ENCODE measurements at places on chromosomes 1 and 21.

DNA sequence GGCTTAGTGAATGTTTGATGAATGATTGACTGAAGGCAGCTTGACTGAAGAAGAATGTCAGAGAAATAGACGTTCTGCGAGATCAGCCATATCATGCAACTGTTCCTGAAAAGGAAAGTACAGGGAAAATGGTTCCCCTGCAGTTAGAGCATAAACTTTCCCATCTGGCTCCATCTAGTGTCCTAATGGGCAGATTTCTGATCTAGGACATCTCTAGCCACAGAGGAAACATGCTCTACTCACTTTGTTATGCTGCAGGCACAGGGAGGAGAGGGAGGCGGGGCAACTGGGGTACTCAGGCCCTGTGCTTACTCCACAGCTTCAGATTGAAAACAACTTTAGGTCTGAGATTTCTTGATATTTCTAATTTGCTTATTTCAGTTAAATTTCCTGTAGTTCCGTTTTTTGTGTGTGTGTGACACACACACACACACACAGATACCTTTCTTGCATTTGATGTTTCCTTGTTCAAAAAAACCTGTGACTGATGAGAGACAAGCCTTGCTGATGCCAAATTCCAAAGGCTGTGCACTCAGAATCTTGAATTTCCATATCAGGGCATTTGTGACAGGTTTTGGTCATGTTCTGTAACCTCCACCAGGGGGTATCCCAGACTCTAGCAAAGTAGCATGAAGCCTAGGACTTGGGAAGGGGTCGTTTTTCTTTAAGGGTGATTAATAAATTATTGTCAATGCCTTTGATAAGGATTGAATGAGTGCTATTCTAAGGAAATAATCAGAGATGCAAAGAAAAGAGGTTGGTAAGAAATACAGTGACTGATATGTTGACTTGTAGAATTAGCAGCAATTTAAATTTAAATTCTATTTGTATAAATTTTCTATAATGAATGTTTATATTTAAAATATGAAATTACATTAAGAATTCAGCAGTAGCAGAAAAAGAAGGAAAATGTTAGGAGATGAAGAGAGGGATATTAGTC, 139.7 kb upstream of the BEND5 start:
- DNase-seq, result no peak

DNA sequence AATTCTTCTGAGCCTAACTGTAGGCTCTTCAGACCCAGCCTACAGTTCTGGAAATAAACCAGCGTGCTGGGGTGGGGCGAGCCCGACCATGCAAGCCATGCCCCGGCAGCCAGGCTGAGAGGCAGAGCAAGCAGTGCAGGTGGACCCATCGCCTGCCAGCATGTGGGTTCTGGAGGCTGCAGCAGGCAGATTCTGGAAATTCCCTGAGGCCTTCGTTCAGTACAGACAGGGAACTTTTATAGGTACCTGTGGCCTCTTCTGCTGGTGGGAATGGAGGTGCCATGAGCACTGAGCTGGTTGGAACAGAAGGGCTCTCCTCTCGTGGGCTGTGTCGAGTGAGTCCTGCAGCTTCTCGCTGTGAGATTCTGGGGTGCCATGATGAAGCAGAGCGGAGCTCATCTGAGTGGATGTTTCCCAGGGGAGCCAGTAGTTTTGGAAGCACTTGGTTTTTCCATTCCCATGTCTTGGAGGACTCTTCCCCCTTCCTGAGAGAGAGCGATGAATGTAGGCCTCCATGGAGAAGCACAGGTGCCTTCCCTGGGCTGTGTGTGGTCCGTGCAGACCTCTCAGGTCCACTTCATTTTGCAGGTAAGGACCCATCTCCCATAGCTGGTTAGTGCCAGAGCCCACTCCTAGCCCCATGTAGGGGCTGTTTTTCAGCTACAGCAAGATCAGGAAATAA, 94.1 kb downstream of the PCBP3 start:
- DNase-seq, result no peak

DNA sequence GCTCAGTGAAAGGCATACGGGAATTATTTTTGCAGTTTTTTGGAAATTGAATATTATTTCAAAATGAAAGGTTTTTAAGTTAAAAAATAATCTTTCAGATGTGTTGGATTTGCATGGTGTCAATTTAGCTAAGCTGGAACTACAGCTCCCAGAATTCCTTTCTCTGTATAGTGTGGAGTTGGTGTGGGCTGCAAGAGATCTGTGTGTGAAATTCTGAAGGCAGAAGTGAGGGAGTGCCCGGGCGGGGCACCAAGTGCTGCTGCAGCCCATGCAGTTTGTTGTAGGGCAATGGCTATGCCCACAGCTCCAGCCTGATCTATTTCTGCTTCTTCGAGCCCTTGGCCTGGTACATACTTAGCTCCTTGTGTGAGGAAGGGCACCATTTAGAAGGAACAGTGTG, 60.5 kb upstream of the CSF1 start:
- no peak for DNase-seq

GRCh38 chr1:53659436-53659835, 79.5 kb downstream of the GLIS1 start:
- DNase-seq, result no peak

- no peak for DNase-seq
Observed at GRCh38 chr1:100719490-100719889, at the start of gene VCAM1. TSS of gene VCAM1 (plus strand) at chr1:100719742. CDS start at chr1:100719861, 119 bp downstream.

- no peak for DNase-seq
Observed at GRCh38 chr1:224735159-224735558, 119.0 kb downstream of the CNIH3 start.

GRCh38 chr1:5616366-5617178, 375.7 kb downstream of the NPHP4 start:
- DNase-seq, result no peak

- DNase-seq, result no peak
Observed at GRCh38 chr1:157198619-157199420, 60.6 kb upstream of the ETV3 start.

DNA sequence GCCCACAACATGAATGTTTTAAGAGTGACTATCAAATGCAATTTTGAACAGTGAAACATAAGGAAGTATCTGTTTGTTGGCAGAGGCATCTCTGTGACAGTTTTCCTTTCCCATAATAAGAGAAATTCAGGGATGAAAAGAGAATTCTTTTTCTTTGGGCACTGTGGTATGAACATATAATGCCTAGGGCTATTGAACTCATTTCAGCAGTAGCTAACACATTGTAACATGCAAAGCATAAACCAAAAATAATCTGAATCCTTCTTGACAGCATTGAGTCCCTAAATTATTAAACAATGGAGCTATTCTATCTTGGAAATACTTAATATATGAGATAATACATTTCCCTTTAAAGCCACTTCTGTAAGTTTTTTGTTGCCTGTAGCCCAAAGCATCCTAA, 633.0 kb upstream of the B3GALT2 start:
- no peak for DNase-seq

DNA sequence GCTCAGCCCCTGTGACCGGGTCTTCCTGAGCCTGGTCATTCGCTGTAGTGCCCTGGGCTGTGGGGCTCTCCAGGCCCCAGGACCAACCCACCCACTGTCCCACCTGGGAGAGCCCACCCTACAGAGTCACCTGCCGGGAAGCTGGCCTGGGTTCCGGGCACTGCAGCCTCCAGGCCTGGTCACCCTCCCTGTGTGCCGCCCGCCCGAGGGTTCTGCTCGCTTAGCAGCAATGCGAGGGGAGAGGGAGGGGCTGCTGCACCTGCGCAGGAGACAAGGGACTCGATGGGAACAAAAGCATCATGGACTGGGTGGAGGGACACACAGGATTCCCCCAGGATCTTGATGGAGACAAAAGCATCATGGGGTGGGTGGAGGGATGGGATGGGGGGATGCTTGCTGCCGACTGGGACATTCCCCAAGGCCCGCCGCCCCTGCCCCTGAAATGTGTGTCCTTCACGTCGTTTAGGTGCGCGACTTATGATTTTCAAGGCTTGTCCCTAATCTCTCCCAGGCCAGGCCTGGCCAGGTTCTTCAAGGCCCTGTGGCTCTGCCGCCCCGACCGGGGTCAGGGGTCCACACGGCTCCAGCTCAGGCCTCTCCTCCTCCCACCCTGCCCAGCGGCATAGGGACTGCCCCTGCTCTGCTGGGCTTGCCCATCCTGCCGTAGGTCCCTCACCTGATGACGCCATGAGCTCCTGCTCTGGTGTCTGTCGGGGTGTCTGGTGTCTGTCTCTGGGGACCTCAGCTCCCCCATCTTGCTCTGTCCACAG, 1.7 kb downstream of the KRTAP10-8 start:
- no peak for DNase-seq

DNA sequence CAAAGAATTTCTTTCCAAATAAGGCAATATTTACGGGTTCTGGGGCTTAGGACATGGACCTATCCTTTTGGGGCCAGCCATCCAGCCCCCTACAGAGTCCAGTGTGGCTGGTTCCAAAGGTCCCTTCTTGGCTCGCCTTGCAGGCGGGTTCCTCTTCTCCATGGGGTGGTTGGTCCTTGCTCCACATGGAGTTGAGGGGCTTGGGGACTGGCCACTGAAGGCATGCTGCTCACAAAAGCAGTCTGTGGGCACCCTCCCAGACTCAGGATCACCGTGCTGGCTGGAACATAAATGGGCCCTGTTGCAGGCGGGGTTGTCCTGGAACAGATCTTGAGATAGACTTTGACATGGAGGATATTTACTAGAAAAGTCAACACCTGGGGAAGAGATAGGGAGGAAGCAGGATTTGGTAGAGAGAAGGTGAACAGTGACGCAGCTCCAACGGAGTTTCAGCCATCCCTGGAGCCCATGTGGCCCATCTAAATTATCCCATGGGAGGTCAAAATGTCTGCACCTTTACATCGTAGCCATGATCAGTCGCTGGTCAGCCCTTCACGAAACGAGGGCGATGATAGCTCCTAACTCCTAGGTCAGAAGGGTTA, 39.1 kb upstream of the LRP8 start:
- DNase-seq, result no peak

DNA sequence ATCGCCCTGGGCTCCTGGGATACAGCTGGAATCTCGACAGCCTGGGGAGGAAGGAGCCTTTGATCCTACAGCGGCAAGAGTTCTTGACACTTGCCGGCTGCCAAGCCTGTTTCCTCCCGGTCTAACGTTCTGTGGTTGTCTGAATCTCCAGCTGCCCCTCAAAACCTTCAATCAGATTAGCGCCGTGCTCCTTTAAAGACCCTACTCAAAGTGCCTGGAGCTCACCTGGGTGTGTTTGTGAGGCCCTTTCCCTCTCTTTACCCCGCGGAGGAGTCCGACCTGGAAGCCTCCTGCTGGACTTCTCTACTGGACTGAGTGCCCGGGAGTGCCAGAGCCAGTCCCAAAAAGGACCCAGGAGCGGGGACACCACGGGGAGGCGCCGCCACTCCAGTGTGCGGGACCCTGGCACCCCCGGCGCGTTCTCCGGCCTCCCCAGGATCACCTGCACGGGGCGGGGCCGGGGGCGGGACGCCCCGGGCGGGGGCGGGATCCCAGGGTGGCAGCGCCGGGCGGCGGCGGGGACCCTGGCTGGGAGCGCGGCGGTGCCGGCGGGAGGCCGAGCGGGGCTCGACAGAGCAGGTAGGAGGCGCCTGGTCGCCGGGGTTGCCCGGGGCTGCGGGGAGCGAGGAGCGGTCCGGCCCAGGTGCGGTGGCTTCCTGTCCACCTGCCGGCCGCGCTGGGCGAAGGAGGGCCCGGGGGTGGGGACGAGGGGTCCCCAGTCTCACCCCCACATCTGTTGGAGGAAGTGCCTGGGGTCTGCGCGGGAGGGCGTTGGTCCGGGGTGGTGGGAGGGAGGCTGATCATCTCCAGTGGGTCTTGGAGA, at the start of gene NCMAP:
NCMAP (plus strand) TSS at position 497 of the 823 bp plus-strand sequence. CDS start 39,344 bp downstream, outside the sequence.
- DNase-seq, result peak; percentile 40

DNA sequence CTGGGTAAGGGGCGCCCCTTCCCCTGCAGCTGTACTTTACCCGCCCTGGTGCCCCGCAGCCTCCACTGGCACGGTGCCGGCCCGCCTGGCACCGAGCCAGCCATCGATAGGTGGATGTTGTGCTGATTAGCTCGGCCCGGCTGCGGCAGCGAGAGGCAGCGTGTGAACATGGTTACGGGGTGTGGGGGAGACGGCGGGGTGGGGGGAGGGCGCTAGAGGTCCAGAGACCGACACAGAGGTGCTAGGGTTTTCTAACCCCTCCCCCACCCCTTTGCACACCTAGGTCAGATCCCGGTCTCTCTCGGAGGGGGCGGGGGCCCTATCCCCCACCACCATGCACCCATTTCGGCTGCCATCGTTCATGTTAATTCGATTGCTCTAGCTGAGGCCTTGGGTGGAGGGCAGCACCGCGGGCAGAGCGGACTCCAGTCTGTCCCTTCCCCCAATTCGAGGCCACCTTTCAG, 6.7 kb downstream of the EFNA4 start:
- DNase-seq, result no peak

- DNase-seq, result no peak
Observed at GRCh38 chr1:208291923-208292711, 47.9 kb upstream of the PLXNA2 start.

GRCh38 chr1:62977366-62977765, 193.4 kb downstream of the ATG4C start:
- no peak for DNase-seq

DNA sequence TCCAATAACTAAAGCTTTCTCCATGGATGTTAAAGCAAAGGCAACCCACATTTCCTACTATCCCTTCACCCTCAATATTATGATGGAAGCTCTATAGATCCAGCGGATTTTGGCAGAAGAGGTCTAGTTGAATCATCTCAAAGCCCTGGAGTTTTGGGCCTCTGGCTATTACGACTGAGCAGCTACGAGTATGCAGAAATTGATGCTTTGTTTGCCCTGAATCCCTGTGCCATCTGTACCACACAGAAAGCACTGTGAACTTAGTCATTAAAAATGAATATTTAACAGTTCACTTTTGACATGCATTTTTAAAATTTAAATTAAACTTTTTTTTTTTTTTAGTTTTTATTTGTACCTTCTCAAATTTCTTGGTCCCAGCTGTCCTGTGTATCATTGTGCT, 705.4 kb upstream of the PTBP2 start:
- DNase-seq, result no peak

DNA sequence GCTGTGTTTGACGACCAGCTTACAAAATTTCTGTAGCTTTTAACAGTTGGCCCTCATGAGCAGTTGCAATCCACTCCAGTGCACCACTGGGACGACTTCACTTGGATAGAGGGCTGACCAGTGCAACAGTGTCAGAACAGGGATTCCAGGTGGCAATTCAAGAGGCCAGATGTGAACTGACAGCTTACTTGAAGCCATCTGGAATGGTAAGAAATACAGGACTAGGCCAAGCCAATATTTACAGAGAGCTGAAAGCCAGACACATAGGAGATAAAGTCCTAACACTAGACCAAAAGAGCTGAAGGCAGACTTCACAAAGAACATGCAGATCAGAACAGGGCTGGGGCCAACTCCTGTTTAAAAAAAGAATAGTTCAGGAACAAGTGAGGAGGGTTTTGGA, 93.5 kb upstream of the NFIA start:
- DNase-seq, result no peak

DNA sequence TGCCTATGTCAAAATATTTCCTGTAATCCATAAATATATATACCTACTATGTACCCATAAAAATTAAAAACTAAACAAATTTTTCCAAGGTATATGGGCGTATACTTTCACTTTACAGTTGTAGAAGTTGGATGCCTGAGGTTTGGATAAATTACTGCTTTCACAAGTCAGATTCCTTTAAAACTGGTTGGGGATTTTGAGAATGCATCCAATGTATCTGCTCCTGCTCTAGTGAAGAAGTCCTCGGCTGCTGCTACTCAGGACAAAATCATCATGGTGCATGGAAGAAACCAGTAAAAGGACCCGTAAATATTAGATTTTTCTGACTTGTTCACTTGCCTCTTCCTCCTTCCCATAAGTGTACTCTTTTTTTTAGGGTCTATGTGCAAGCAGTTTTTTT, 841.1 kb downstream of the USP25 start:
- no peak for DNase-seq

- DNase-seq, result no peak
Observed at GRCh38 chr1:54487571-54488050, 60.4 kb upstream of the ACOT11 start.

All from activated CD4-positive, alpha-beta T cell treated with anti-CD3 and anti-CD28 coated beads for 1 hour (primary cell).